ENCODE measurements at places on chromosomes 5 and 9.
A peak's percentile ranks its signal among the peaks of the same experiment; 100 is the strongest.

DNA sequence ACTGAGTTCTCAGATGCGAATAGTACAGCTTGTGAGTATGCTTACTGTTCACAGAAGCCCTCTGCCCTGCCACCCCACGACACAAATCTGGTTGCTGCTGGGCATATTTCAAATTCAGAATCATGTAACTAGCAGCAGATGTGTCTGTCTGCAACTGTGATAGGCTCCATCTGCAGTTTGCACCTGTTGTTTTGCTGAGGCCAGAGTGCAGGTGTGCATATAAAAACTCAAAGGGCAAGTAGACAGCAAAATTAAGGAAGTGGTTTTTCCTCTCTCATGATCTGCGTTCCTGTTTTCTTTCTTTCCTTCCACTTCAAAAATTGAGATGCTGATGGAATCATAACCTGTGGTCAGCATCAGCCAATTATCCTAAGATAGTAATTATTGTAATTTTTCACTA lies 1000.5 kb downstream of the PTPRD start:
- DNase-seq, result no peak

- peak; percentile 61 for DNase-seq
These were observed 70.7 kb upstream of the RNF38 start for GRCh38 chr9:36470643-36471290.

GRCh38 chr9:89919171-89919681 lies 314.4 kb downstream of the GADD45G start:
- no peak for DNase-seq

DNA sequence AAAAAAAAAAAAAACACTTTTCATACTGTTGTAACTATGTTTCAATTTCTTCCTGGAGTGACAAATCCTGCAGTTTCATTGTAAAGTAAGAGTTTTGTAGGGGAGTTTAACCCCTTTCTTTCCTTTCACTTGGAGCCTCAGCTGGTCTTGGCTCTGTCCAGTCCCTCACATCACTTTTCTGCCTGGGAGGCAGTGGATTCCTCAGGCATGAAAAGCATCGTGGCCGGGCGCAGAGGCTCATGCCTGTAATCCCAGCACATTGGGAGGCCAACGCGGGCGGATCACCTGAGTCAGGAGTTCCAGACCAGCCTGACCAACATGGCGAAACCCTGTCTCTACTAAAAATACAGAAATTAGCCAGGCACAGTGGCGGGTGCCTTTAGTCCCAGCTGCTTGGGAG lies 45.6 kb upstream of the MYO10 start:
- no peak for DNase-seq

DNA sequence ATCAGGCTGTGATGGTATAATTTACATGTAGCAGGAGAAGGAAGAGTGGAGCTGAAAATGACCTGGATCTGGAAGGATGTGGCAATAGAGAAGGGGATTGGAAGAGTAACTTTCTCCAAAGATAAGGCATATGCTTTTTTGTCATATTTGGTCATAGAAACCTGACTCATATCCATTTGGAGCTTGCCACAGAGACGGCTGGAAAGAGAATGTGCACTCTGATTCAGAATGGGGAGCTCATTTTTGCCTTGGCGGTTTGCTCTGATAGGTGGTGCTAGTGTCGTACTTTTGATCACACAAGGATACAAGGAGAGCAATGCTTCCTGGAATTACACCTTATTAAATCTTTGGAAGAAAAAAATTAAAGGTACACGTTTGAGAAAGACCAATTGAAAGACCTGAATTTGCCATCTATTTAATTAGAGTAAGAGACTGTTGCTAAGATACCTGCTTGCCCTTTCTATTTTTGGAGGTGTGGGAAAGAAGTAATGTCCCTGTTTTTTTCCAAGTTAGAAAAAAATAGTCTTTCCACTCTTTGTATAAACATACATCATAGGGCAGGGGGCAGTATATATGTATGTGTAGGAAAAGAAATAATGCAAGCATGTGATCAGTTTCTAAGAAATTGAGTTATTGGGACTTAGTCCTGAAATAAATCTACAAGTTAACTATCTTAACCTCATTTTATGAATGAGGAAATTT lies 5.4 kb downstream of the LSM11 start:
- DNase-seq, result peak; percentile 95

DNA sequence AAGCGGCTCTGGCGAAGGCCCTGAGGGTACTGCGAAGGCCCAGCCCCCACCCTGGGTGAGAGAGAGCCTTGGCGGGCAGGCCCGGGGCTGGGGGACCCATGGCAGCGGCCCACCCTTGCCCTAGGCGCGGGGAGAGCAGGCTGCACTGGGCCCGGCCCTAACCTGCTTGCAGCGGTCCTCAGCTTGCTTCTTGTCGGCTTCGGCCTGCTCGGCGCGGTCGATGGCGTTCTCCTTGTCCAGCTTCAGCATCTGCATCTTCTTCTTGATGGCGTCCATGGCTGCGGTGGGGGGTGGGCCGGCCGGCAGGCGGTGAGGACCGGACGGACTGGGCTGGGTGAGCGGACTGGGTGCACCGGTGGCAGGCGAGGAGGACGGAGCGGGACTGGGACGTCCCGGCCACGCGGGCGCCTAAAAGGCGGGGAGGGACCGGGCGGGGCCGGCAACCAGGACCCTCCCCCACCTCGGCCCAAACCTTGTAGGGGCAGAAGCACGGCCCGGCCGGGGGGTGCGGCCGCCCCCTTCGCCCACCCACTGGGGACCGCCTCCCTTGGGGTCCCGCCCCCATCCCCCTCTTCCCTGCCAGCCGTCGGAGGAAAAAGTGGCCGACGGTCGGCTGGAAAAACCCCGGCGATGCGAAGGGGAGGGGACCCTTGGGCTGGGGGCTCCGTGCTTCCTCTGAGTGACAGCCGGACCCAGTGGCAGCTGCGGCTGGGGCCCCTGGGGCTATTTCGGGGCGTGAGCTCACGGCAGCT lies at the start of gene TPM2:
TSS of gene TPM2 (minus strand) at position 384 of the 752 bp plus-strand sequence. CDS start at position 276, 108 bp downstream.
- peak; percentile 68 for DNase-seq

GRCh38 chr9:119368681-119369581 lies at the start of gene BRINP1:
Gene BRINP1 (minus strand): TSS chr9:119369435. CDS start chr9:119313355, 56,080 bp downstream.
- peak; percentile 1 for DNase-seq

DNA sequence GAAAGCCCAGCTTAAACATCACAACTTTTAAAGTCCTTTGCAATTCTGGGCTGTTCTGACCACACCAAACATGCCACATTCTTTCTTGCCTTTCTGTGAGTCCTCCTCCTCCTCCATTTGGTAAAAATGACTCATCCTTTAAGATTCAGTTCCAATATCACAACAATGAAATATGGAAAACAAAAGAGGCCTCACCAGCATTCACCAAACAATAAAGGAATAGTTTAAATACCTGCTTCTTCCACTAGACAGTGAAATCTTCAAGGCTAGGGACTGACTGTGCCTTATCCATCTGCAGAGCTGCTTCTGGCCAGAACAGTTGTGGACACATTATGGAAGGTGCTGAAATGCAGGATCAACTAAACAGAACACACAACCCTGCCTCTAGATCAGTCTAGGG lies 36.0 kb downstream of the NR6A1 start:
- DNase-seq, result no peak

- DNase-seq, result no peak
These were observed 25.0 kb downstream of the NDFIP1 start for GRCh38 chr5:142133330-142134206.

DNA sequence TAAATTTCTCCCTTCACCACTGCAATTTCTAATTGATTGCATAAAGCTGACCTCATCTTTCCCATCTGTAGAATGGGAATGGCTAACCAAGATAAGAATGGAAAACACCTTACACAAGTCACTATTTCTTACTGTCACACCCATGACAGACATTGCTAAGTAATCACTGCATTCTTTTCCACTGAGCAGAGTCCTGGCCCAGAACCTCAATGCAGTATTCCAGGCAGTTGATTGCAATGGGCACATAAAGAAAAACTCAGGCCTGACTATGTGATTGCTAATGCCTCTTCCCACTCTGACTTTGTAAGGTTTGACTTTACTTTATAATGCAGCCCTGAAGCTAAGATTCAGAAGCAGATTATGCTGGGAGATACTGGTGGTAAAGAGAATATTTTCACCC lies 29.3 kb downstream of the TRIM32 start:
- DNase-seq, result no peak

DNA sequence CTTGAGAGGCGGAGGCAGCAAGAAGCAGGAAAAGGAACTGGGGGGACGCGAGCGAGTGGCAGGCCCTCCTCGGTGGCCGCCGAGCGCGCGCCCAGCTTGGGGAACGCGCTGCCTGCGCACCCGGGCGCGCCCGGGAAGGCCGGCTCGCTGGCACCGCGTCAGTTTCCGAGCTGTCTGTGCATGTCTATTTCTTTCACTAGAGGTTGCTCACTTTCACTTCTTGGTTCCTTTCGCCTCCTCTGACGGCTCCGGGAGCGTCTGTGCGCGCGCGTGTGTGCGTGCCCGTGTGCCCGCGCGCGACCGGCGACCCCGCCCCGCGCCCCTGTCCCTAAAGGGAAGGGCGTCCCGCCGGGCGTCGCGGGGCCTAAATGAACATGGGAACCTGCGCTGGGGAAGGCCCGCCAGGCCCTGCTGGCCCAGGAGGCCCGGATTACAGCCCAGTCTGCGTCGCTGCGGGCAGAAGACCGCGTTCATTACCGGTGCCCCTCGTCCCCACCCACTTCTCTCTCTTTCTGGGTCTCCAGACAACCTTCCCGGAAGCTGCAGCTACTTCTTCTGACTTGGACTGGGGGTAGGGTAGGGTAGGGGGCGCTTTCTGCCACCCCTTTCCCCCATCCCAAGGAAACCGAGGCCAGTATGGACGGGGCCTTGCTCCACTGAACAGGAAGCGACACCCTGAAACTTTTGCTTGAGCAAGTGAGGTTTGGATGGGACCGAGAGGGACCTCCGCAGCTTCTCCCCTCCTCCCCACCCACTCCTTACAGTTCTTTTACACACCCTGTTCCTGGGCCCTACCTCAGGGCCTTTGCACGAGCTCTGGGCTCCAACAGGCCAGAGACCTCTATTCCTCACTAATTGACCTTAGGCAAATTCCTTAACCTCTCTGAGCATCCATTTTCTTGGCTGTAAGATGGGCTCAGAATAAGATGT lies 205.8 kb upstream of the IER5L start:
- DNase-seq, result peak; percentile 56

- DNase-seq, result no peak
These were observed 199.9 kb downstream of the PCSK5 start for GRCh38 chr9:76090330-76090729.

DNA sequence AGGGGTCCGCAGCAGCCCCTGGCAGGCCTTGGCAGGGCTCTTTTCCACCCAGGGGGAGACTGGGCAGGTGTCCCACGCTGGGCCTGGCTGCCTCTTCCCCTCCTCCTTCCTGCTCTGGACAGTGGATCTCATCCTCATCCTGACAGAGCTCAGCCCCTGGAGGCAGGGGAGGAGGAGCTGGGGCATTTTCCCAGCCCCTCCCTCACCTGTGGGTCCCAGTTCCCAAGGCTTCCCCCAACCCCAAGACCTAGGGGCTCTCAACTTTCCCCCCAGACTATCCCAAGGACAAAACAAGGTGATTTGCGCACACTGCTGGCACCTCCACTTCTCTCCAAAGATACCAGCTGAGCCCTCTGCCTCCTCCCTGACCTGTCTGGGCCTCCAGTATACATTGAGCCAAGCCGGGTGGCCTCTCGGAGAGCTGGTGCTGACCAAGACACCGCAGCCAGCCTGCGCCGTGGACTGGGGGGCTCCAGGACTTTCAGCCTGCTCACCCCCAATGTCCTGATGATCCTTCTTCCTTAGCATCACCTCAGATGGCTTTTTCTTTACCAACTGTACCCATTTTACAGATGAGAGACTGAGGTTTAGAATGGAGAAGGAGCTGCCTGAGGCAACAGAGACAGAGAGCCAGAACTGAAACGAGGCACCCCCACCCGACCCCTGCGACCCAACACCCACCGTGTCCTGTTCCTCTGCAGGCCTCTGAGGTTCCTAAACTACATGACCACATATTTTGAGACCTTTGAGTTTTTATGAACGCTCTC lies 126.6 kb downstream of the BARX1 start:
- no peak for DNase-seq

DNA sequence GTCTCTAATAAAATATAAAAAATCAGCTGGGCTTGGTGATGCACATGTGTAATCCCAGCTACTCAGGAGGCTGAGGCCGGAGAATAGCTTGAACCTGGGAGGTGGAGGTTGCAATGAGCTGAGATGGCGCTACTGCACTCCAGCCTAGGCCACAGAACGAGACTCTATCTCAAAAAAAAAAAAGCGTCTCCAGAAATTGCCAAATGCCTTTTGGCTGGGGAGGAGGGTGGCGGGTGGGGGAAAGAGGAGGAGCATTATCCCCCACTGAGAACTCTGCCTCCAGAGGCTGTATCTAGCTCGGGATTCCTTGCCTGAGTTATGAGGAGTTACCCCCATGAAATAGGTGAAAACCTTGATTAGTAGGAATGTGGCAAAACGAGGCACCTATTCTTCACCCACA lies 4.8 kb downstream of the ROPN1L start:
- DNase-seq, result no peak

- DNase-seq, result no peak
These were observed 65.8 kb downstream of the NSUN2 start for GRCh38 chr5:6567068-6567467.

GRCh38 chr9:109846776-109847175 lies 66.8 kb downstream of the PALM2AKAP2 start:
- DNase-seq, result no peak

GRCh38 chr5:72438141-72438540 lies 69.1 kb downstream of the ZNF366 start:
- DNase-seq, result no peak

DNA sequence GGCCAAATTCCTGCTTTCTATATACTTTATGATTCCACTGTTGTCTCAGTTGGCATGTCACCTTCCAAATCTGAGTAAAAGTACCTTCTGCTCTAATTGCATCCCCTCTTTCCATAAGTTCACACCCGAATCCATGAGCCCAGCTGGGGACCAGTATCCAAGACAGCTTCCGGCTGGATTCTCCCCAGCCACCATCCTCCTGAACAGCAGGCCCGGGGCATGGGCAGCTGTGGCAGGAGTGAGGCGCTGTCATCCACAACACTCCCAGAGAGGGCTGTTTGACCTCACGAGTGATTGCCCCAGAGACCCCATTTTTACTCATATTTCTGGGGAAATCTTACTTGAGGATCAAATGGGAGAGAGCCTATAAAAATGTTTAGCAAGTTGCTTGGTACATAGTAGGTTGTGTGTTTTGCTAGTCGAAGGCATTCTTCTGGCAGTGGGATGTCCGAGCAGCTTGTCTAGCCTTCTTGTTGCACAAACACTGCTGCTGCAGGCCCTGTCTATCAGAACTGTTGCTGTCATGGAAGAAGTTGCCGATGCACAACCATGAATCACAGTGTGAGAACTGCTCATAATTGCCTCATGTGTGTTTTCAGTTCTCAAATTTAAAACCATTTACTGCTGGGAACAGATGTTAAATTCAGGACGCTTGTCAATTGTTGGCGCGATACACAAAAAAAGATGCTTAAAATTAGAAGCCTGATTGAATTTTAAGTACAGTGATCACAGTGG lies 93.8 kb downstream of the HSPA4 start:
- no peak for DNase-seq

DNA sequence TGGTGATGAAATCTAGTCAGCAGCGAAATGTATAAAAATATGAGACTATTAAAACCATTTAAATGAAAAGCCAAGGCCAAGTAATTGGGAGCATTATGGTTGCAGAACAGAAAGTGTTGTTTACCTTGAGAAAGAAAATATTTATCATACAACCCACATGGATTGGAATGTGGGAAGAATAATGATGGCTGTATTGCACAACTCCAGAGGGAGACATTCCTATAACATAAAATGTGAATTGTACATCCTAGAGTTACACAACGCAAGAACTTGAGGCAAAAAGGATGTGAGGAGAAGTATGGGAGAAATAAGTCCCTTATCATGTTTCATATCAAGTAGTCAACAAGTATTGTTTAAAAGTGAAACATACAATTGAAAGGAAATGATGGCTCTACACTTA lies 1014.0 kb upstream of the SEMA6A start:
- DNase-seq, result no peak

Measured in brain microvascular endothelial cell (primary cell).